ENCODE measurements at places on chromosomes 1 and 21. TPM values are rescaled to one million over a fixed set of nuclear protein-coding genes. Genes with fewer than 3 reads are reported as not detected.

Gene HSD3B2
- not detected for total RNA-seq

- no peaks in the 10 kb centered on the region for H3K27me3 ChIP-seq
- DNase-seq, result no peak
- peak overlapping the region; percentile 35 for H3K4me3 ChIP-seq
Measured at GRCh38 chr1:8649027-8649426, 168.4 kb downstream of the RERE start.

Gene ZMYND12
- 0.12 TPM for total RNA-seq

DNA sequence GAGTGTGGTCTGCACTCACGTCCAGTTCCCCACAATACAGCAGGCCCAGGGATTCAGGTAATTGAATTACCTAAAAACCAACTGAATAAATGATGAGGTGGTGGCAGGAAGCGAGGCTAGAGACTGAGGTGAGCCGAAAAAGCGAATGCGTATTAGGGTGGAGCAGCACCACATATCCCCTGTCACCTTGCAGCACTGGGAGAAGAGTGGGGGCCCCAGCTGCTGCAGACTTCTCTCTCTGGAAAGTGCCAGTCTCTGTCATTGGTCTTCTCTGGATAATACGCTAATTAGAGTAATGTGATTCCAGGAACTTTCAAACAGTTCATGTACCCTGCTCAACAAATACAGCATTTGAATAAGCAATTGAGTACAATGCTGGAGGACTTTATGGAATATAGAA, 199.0 kb downstream of the RPS6KC1 start:
- H3K4me1 ChIP-seq, result no peaks in the 10 kb centered on the region
- H3K4me3 ChIP-seq, result no peak overlapping the region
- DNase-seq, result no peak
- H3K36me3 ChIP-seq, result no peaks in the 10 kb centered on the region
- no peak overlapping the region for H3K27ac ChIP-seq

DNA sequence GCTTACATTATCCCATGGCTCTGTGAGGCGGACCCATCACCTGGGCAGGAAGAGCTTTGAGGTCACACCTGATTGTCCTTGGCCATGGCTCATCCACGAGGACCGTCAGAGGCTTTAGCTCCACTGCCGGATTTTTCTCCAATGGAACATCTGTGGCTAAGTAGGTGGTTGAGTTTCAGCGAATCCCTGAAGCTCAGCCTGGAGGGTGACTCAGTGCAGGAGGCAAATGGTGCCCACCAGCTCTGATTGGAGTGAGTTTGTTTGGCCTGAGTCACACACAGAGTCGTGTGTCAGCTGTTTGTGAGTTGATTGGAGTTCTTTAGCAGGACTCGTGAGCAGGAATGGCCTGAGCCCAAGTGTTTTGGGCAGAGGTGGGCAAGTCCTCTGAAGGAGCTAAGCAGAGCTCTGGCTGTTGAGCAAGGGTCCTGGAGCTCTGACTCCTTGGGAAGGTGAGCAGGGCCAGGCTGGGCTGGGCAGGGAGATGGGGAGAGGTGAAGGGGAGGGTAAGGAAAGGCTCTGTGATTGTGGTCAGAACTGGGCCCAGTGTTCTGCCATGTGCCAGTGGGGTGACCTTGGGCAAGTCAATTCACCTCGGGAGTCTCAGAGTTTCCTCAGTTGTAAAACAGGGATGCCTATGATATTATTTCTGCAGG, 2.0 kb downstream of the SLC6A17 start:
- H3K4me1 ChIP-seq, result peaks cover 3% of the 10 kb centered on the region
- H3K36me3 ChIP-seq, result no peaks in the 10 kb centered on the region
- H3K4me3 ChIP-seq, result no peak overlapping the region
- H3K27ac ChIP-seq, result no peak overlapping the region
- H3K27me3 ChIP-seq, result peaks cover 41% of the 10 kb centered on the region

DNA sequence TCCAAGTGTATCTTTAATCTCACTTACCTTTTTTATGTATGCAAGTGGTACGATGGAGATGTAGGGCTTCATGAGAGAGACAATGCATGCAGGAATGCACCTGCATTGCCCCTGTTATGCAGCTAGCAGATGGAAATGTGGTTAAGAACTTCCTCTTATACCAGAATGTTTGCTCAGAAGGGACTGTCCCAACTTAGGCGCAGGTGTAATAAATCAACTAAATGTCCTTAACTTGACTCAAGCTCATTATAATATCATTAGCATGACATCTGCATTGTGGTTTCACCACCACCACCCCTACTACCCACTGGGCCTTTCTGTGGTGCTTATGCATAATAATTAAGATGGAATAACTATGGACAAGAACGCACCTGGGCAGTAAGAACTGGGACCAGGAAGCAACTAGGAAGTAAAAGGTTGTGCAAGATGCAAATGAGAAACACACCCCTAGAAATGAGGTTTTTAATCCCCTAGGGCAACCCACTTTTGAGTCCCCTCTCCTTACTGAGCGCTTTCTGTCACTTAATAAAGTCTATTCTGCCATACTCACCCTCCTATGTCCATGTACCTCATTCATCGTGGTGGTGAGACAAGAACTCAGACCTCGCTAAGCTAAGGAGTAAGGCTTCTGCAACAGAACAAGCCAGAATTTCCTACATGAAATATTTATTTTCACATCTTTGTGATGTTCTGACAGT, 1103.3 kb upstream of the B3GALT2 start:
- H3K27ac ChIP-seq, result peak overlapping the region; percentile 37
- no peaks in the 10 kb centered on the region for H3K27me3 ChIP-seq
- H3K4me3 ChIP-seq, result no peak overlapping the region
- H3K36me3 ChIP-seq, result no peaks in the 10 kb centered on the region

Gene TAS1R3
- total RNA-seq, result 0.38 TPM

GRCh38 chr1:62076286-62076685, 118.4 kb upstream of the L1TD1 start:
- no peaks in the 10 kb centered on the region for H3K4me1 ChIP-seq
- no peaks in the 10 kb centered on the region for H3K27me3 ChIP-seq
- no peak overlapping the region for H3K27ac ChIP-seq
- no peaks in the 10 kb centered on the region for H3K36me3 ChIP-seq
- H3K4me3 ChIP-seq, result no peak overlapping the region

GRCh38 chr1:119617751-119618691, 30.0 kb downstream of the ZNF697 start:
- H3K36me3 ChIP-seq, result no peaks in the 10 kb centered on the region
- no peak overlapping the region for H3K4me3 ChIP-seq
- H3K27me3 ChIP-seq, result peaks cover 2% of the 10 kb centered on the region
- H3K27ac ChIP-seq, result no peak overlapping the region
- H3K4me1 ChIP-seq, result no peaks in the 10 kb centered on the region
- DNase-seq, result no peak

DNA sequence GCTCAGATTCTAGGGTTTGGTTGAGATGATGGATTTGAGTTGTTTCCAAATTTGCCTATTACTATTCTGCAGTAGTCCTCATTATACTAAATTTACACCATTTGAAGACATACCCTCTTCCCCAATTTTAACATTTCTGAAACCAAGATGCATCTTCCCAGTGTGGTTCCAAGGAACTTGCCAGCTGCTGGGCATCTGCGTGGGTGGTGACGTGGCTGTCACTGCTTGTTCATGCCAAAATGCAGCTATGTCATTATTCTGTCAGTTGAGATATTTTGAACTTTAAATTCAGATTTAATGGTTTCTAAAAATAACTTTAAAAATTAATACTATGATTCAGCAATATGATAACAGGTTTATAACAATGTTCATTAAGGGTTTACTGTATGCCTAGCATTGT, 1.2 kb downstream of the ZFP69 start:
- H3K4me1 ChIP-seq, result peaks cover 18% of the 10 kb centered on the region
- H3K36me3 ChIP-seq, result peaks cover 45% of the 10 kb centered on the region
- no peak for DNase-seq
- no peaks in the 10 kb centered on the region for H3K27me3 ChIP-seq
- peak overlapping the region; percentile 75 for H3K4me3 ChIP-seq

DNA sequence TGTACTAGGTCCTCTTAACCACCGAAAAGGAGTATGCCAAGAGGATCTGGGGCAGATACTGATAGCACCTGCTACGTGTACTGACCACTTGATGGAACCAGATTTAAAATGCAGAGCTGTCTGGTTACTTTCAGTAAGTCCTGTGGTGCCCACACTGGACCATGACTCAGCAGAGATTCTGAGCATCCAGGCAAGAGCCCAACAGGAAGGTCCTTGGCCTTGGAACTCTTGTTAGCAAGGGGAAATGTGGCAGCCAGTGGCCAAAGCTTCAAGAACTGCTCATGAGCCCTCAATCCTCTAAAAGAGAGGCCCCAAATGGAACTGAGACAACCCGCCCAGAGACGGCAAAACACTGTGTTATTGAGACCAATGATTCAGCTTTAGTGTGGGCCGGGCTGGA, 4.2 kb upstream of the GJB5 start:
- no peaks in the 10 kb centered on the region for H3K27me3 ChIP-seq
- H3K36me3 ChIP-seq, result no peaks in the 10 kb centered on the region
- no peak overlapping the region for H3K4me3 ChIP-seq
- DNase-seq, result no peak
- no peak overlapping the region for H3K27ac ChIP-seq

DNA sequence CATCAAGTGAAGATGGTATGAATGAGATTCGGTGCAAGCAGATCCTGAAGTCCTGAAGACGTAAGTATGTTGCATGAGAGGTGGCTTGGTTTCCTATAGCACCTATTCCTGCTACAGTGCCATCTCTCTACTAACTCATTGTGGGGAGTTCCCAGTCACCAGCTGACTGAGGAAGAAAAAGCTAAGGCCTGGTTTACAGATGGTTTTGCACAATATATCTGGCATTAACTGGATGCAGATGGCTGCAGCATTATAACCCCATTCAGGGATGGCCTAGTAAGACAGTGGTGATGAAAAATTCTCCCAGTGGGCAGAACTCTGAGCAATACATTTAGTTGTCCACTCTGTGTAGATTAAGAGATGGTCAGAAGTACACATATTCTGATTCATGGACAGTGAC, 36.7 kb downstream of the RTCA start:
- peaks cover 14% of the 10 kb centered on the region for H3K4me1 ChIP-seq
- H3K4me3 ChIP-seq, result no peak overlapping the region
- no peaks in the 10 kb centered on the region for H3K27me3 ChIP-seq
- no peak overlapping the region for H3K27ac ChIP-seq

- peaks cover 60% of the 10 kb centered on the region for H3K27me3 ChIP-seq
- H3K36me3 ChIP-seq, result no peaks in the 10 kb centered on the region
- H3K4me1 ChIP-seq, result peaks cover 3% of the 10 kb centered on the region
- peak; percentile 70 for DNase-seq
Measured at GRCh38 chr1:241423541-241424479, 66.8 kb upstream of the RGS7 start.

- H3K4me1 ChIP-seq, result peaks cover 15% of the 10 kb centered on the region
- peaks cover 25% of the 10 kb centered on the region for H3K36me3 ChIP-seq
- H3K27me3 ChIP-seq, result peaks cover 15% of the 10 kb centered on the region
- peak overlapping the region; percentile 90 for H3K4me3 ChIP-seq
- peak overlapping the region; percentile 86 for H3K27ac ChIP-seq
- DNase-seq, result peak; percentile 76
Measured at GRCh38 chr1:6235296-6235677, 477 bp downstream of the ICMT start.

Gene HYI
- 14.8 TPM for total RNA-seq

Gene GAS5
- 703 TPM for total RNA-seq

Gene CCDC30
- 0.68 TPM for total RNA-seq

DNA sequence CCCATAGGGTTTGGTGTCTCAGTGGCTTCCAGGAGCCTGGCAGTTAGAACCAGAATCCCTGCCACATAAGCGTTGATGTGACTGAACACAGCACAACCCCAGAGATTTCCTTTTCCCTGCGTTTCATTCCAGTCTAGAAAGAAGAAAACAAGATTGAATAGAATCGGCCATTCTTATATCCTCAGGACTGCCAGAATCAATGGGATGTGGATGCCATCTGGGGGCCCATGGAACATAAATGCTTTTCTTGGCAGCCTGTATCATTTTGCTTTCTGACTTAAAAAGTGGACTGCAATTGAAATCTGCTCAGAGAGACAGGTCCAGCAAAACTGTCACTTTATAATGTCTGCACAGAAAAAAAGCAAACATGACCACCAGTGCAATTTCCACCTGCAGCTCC, 80.3 kb downstream of the DISC1 start:
- peaks cover 15% of the 10 kb centered on the region for H3K36me3 ChIP-seq
- H3K27me3 ChIP-seq, result no peaks in the 10 kb centered on the region
- H3K4me3 ChIP-seq, result no peak overlapping the region
- no peak for DNase-seq
- H3K4me1 ChIP-seq, result peaks cover 2% of the 10 kb centered on the region

Gene SIM2
- total RNA-seq, result 0.12 TPM

GRCh38 chr1:69755647-69756046, 187.9 kb downstream of the LRRC7 start:
- no peak overlapping the region for H3K27ac ChIP-seq
- H3K4me1 ChIP-seq, result no peaks in the 10 kb centered on the region
- DNase-seq, result no peak

- peaks cover 3% of the 10 kb centered on the region for H3K4me1 ChIP-seq
- H3K27ac ChIP-seq, result no peak overlapping the region
- H3K27me3 ChIP-seq, result no peaks in the 10 kb centered on the region
- H3K36me3 ChIP-seq, result no peaks in the 10 kb centered on the region
- H3K4me3 ChIP-seq, result no peak overlapping the region
- no peak for DNase-seq
Measured at GRCh38 chr1:1922956-1923833, 4.1 kb upstream of the TMEM52 start.

DNA sequence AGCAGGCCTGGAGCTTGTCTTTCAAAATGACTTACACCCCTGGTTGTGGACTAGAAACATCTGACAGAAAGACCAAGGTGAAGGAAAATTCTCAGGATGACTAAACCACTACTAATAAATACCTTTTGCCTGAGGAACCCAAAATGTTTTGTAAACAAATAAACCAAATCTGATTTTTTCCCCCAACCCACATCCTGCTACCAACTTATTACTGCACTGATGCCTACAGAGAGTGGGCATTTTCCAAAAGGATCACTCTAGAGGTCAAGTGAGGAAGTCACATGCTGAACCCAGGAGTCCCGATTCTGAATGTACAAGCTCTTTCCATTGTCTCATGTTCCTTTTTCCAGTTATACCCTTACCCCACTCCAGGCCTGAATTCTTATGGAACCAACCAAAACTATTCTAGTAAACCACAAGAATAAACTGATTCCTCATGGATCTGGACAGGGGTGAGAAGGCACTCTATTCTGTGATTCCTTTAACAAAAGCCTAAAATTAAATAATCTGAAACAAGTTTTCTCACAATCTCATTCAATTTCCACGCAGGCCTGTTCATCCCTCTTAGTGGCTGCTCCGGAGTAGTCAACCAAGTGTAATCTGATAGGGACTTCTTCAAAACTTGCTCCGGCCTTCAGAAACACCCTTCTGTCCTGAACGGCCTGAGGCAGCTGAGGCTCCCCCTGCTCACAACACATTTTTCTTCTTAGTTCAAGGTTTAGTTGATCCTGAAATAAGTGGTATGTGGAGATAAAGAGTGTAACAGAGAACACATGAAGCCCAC, 1.4 kb downstream of the PI4KB start:
- peaks cover 34% of the 10 kb centered on the region for H3K36me3 ChIP-seq
- peak overlapping the region; percentile 95 for H3K4me3 ChIP-seq
- H3K27me3 ChIP-seq, result no peaks in the 10 kb centered on the region
- no peak for DNase-seq

Gene PPIE
- total RNA-seq, result 76.7 TPM
